ENCODE measurements at places on chromosomes 12 and 14.

- DNase-seq = no peak
Measured at GRCh38 chr12:85588221-85588620, 248.0 kb downstream of the RASSF9 start.

DNA sequence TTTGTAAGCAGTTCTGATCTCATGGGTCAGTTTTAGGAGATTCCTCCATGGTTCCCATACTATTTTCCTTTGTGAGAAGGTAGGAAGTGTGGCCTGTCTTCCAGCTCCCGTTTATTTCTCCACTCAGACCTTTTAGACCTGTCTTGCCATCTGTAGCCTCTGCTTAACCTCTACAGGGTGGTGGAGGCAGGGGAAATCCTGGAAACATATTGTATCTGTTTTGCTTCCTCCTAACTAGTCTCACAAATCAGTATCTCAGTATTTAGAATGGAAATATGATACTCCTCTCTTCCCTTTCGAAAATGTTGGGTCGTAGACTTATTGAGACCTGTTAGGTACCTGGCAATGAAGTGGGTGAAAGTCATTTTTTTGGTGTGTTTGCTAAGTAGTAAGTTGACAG, 399.4 kb upstream of the RGS6 start:
- no peak for DNase-seq

- DNase-seq = peak; percentile 89
Measured at GRCh38 chr14:104979758-104980610, 1.8 kb upstream of the AHNAK2 start.

DNA sequence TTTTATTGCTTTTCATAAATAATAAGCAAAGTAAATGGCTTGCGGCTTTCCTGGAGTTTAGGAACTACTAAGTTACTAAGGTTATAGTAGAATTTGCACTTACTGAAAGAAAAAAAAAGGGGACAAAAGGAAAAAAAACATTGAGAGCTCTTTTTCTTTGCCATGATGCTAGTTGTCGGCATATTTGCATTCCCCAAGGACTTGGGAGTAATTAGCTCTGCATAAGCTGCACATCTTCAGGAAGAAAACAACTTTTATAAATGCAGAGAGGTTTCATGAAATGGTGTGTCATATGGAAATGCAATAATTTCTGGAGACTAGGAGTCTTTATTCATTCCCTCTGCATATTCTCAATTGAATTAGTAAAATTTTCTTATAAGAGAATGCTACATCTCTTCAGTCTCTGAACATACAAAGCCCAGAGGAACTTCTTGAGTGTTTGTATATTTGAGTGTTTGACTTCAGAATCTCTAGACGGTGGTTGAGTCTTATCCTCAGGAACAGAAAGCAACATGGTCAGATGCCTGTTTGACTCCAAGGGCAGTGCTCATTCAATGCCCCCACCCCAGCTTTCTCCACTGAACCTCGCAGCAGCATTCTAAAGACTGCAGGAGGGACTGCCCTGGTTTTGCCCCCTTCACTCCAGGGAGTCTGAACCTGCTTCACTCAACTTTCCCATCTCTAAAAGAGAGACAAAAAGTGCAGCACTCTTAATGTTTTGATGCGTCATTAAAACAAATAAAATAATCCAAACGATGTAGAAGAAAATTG, 158.9 kb upstream of the EEA1 start:
- DNase-seq = no peak

GRCh38 chr12:76266797-76267196, 81.4 kb downstream of the BBS10 start:
- no peak for DNase-seq
